ENCODE measurements at places on chromosomes 7 and 10.

- no peak for DNase-seq
These were observed 70.7 kb downstream of the MACC1 start for GRCh38 chr7:20146451-20146850.

- DNase-seq = no peak
These were observed 167.6 kb downstream of the ZNF365 start for GRCh38 chr10:62541811-62542210.

GRCh38 chr7:930975-931758, 23.3 kb downstream of the ADAP1 start:
- no peak for DNase-seq

GRCh38 chr7:47100817-47101435, 481.0 kb downstream of the TNS3 start:
- DNase-seq = peak; percentile 21

GRCh38 chr7:110544194-110544593, 546.7 kb upstream of the LRRN3 start:
- no peak for DNase-seq

All from activated CD4-positive, alpha-beta T cell treated with anti-CD3 and anti-CD28 coated beads for 48 hours (primary cell).